ENCODE measurements at places on chromosomes 1 and 21.

GRCh38 chr21:14383596-14384180 is 742 bp upstream of the HSPA13 start:
- peak; percentile 3 for DNase-seq

DNA sequence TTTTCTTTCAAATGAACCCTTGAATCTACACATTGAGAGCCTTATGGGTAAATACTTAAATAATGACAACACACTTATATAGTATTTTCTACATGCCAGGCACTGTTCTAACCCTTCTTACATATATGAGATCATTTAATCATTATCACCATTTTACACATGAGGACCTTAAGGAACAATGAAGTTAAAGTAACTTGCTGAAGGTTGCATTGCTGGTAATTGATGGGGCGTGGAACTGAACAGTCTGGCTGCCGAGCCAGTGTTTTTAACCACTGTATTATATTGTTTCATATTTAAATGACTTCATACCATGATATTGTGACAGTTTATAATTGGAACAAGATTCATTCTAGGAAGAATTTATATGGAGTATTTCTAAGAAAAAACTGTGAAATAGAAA is 111.9 kb upstream of the TENT5C start:
- no peak for DNase-seq

GRCh38 chr1:165925498-165926079 is 98.2 kb downstream of the UCK2 start:
- DNase-seq = no peak

DNA sequence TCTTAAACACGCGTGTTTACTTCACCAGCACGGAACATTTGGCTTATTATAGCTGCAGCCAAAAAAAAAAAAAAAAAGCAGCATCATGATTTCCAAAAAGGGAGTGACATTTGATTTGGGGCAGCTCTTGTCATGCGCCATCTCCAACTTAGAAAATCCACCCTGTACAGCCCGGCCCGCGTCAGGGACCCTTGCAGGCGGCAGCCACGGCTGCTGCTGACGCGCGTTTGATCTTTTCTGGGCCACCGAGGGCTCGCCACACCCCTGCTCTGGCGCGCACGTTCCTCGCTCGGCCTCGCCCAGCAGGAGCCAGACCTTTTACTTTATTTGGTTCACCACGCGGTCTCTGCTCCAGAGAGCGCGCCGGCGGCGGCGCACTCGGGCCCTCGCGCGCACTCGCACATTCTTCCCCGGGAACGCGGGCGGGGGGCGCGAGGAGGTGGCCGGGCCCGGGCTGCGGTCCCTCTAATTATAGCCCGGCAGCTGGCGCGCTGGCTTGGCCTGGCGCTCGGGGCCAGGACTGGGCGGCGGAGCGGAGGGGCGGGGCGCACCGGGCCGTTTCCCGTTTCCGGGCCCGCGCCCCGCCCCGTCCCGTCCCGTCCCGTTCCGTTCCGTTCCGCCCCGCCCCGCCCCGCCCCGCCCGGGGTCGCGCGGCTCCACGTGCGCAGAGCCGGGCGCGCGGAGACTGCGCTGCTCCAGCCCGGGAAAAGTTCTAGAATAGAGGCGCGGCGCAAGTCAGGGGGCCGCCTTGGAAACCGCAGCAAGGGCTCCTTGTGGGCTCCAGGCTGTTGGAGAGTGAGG is 10.2 kb downstream of the IRF2BP2 start:
- DNase-seq = peak; percentile 90

DNA sequence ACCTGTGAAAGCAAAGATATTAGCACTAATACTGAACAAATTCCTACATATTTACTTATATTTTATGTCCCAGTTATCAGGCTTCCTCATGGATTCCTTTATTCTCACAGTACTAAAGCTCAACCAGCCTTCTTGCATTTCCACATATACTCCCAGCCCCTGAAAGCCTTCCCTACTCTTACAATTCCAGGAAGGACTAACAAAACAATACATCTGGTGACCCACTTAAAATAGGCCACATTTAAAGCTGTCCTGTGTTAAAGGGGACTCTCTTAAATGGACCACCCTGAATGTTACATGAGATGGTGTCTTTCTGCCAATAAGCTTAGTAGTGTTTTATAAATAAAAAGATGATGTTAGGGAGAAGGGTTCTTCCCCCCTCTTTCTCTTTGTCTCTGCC is 54.4 kb downstream of the NTMT2 start:
- DNase-seq = no peak

DNA sequence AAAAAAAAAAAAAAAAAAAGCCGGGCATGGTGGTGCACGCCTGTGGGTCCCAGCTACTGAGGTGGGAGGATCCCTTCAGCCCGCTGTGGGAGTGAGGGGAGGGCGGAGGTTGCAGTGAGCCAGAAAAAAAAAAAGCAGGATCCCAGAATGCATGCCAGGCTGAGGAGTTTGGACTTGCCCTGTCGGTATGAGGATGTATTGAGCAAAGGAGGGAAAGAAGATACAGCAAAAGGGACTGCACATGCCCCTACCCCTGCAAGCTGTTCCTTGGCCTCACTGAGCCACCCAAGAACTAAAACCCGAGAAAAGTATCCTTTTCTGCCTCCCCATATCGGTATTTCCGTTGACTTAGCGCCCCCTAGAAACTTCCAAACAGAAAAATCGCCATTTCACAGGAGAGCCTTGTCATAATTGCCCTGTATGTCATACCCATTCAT is 1.3 kb upstream of the GPATCH4 start:
- no peak for DNase-seq

DNA sequence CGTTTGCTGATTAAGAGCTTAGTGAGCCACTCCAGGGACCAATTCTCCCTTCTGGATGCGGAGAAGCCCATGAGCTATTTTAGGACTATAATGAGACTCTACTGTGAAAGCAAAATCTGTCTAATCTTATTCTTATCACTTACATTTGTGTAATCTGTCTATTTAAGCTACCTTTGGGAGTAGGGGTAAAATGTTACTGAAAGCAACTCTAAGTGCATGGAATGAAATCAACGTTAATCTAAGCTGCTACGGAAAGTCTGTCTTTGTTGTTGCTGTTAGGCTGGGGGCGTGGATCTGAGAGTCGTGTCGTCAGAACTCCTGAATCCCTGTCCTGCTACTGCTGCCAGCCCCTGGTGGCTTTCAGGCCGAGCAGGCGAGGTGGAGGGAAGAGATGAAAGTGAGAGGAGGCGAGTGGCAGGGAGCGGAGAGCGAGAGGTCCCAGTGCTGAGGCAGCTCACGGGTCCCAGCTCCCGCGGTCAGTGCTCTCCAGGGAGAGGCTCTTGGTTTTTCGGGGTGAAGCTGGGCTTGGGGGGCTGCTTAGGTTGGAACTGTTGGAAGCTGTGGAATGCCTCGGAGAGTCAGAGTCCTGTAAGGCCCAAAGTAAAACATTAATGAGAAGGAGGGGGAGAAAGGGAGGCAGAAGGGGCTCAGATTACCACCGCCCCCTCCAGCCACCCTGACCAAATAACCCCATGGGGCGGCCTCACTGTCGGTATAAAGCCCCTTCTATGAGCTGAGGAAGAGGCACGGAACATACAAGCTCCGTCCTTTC is 53.9 kb downstream of the COQ8A start:
- peak; percentile 24 for DNase-seq

DNA sequence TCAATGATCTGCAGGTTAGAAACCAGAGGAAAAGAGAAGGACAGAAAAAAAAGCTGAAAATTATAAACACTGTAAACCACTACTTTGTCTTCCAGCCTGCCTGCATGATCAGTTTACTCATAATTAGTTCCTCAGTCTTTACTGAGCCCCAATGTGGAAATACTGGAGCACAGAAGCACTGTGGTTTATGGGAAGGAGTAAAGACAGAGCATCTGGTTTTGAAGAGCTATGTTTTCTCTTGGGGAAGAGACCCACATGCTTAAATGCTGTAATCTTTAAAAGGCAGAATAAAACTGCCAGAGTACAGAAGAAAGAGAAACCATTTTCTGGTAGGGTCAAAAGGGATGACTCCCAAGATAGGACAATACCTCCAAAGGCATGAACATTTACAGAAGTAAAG is 159.0 kb upstream of the ZNHIT6 start:
- DNase-seq = no peak

- no peak for DNase-seq
These were observed 21.6 kb upstream of the C1orf159 start for GRCh38 chr1:1137256-1138045.

- DNase-seq = no peak
These were observed 142.8 kb upstream of the RAB4A start for GRCh38 chr1:229128066-229128608.

GRCh38 chr1:198723127-198723526 is 84.3 kb downstream of the PTPRC start:
- DNase-seq = no peak

DNA sequence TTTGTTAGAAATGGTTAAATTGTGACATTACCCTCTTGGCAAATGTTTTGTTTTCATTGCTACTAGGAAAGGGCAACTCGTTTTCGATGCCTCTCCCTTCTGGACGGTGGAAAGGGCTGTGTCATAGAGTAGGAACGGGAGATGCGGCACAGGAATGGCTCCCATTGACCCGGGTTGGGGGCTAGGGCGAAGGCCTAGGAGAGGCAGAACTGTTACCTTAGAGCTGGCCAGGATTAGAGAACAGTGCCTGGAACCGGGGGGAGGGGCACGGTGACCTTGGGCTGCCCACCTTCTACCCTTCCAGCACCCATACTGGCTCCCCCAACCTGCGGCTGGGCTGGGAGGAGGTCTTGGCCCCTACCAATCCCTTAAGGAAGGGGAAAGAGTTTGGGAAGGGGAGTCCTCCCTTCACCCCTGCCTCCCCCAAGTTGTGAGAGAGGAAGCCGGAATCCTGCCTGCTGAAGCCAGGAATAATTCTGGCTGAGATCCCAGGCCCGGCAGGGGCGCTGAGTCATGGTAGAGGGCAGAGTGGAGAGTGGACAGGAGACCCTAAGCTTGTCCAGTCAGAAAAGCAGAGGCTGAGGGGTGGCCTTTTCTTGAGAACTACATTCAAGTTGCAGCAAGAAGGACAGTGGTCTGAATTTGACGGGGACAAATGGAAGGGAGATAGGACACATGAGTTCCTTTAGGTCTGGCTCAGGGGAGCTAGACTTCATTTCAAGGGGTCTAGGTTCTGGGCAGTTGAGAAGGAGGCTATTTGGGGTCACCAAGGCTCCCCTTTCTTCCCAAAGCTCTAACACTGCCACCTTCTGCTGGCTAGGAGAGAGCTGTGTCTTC is 8.2 kb downstream of the LMNA start:
- no peak for DNase-seq

- no peak for DNase-seq
These were observed 27.7 kb upstream of the MAGOH start for GRCh38 chr1:53266038-53266437.

DNA sequence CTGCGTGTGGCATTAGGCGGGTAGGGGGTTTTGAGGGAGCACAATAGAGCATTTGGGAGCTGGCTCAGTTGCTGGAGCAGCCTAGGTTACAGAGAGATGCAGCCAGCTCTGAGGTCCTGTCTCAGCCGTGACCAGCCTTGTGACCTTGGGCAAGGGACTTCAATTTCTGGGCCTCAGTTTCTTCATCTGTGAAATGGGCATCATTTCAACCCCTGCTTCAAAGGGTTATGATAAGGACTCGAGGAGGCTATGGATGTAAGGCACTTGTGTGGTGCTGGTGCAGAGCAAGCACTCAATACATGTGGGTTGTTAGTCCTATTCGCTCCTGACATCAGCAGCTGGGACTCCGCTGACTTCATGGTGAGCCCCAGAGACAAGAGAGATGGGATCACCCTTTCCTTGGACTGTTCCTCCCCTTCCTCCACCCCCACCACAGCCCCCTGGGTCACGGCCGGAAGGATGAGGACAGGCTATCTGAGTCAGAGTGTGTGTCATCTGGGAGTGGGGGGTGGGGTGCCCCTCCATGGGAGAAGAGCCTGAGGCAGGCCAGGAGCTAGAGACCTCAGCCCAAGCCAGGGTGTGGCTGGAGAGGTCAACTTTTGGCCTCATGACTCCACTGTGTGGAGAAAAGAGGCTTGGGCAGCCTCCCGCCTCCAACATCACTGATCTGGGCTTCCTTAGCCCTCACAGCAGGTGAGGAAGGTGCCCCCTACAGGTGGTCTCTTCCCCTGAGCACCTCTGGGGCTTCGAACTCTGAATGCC is 71.4 kb upstream of the ZBTB40 start:
- no peak for DNase-seq

DNA sequence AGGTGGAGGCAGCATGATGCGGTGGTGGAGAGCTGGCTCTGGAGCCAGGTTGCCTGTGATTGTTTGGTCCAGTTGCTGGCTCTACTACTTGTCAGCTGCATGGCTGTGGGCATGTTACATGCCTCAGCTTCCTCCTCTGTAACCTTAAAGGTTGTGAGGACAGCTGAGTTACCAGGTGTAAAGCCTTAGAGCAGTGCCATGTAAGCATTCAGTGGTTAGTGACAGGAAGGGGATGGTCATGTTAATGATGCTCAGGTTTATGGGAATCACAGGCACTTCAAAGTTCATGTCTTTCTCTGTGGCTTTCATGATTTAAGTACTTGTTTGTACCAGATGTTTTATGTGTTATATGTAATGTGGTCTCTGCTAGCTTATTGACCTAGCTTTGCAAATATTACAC is 32.6 kb downstream of the PTGFRN start:
- DNase-seq = no peak

- DNase-seq = no peak
These were observed 127.4 kb upstream of the DEPDC1 start for GRCh38 chr1:68624233-68624632.
